H1 (cell line): ENCODE measurements at places on chromosomes 11 and 22.

- no peak for DNase-seq
- no peak overlapping the region for H3K4me3 ChIP-seq
- H3K4me1 ChIP-seq = peaks cover 10% of the 10 kb centered on the region
- H3K27me3 ChIP-seq = no peaks in the 10 kb centered on the region
Measured at GRCh38 chr22:44402196-44403111, 89.7 kb upstream of the SHISAL1 start.

DNA sequence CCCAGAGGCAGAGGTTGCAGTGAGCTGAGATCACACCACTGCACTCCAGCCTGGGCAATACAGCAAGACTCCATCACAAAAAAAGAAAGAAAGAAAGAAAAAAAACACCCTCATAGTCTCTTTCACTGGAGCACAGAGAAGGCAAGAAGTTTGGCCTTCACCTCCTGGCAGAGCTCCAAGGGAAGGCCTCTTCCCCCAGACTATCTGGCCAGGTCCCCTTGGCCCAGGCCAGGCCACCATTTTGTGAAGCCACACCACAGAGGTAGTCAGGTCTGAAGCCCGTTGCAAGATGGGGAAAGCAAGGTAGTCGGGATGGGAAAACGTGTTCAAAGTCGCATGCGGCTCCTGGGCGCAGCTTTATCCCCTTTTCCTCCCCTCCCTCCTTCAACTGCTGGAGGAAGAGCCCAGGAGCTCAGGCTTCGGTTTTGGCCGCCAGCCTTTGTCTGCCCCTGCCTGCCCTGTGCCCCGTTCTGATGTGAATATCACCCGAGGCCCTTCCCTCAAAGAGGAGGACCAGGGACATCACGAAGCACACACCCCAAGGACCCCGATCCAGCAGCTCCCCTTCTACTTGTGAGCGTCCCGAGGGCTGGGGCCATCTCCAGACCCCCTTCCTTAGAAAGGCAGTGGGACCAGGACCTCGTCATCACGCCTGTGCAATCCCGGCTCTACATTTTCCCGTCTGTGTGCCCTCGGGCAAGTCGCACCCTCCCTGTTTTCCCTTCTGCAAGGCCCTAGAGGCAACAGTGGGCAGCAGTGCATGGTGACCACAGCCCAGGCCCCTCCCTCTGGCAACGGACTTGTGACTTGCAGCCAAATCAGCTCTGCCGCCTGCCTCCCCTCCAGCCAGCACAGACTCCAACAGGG lies 17.7 kb downstream of the CABP7 start:
- no peak overlapping the region for H3K27ac ChIP-seq
- no peaks in the 10 kb centered on the region for H3K36me3 ChIP-seq
- H3K4me3 ChIP-seq = no peak overlapping the region

GRCh38 chr22:45511847-45512261 lies 9.2 kb downstream of the FBLN1 start:
- peaks cover 4% of the 10 kb centered on the region for H3K4me1 ChIP-seq
- H3K4me3 ChIP-seq = no peak overlapping the region
- H3K36me3 ChIP-seq = peaks cover 5% of the 10 kb centered on the region
- no peak for DNase-seq

GRCh38 chr11:2508793-2509192 lies 64.0 kb downstream of the KCNQ1 start:
- H3K27ac ChIP-seq = no peak overlapping the region
- peaks cover 3% of the 10 kb centered on the region for H3K27me3 ChIP-seq
- no peak for DNase-seq
- H3K4me1 ChIP-seq = no peaks in the 10 kb centered on the region
- H3K36me3 ChIP-seq = no peaks in the 10 kb centered on the region
- no peak overlapping the region for H3K4me3 ChIP-seq

DNA sequence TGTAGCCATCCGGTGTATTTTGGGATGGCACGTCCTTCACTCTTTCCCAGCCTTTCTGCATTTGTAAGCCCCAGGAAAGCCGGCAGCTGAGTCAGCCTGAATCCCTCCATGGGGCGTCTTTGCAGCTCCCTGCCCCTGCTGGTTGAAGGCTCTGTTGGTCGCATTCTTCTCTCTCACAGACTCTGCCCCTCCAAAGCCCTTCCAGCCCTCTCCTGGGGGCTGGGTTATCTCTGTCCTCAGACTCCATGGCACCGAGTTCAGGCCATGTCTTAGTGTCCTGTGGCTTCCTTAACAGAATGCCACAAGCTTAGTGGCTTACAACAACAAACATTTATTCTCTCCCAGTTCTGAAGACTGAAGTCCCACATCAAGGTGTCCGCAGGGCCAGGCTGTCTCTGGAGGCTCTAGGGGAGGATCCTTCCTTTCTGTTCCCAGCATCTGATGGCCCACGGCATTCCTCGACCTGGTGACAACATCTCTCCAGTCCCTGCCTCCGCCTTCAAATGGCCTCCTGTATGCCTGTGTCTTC lies 62.2 kb downstream of the BCR start:
- no peaks in the 10 kb centered on the region for H3K36me3 ChIP-seq
- peak overlapping the region; percentile 33 for H3K4me3 ChIP-seq
- peak; percentile 82 for DNase-seq
- H3K27me3 ChIP-seq = no peaks in the 10 kb centered on the region

- H3K4me1 ChIP-seq = peaks cover 12% of the 10 kb centered on the region
- no peak overlapping the region for H3K27ac ChIP-seq
- H3K4me3 ChIP-seq = no peak overlapping the region
- peaks cover 10% of the 10 kb centered on the region for H3K36me3 ChIP-seq
Measured at GRCh38 chr11:118639899-118640298, 32.5 kb downstream of the PHLDB1 start.

- no peak overlapping the region for H3K27ac ChIP-seq
- H3K4me3 ChIP-seq = no peak overlapping the region
- no peaks in the 10 kb centered on the region for H3K36me3 ChIP-seq
- DNase-seq = no peak
- H3K4me1 ChIP-seq = peaks cover 10% of the 10 kb centered on the region
Measured at GRCh38 chr22:29218758-29219408, 13.2 kb downstream of the EMID1 start.

DNA sequence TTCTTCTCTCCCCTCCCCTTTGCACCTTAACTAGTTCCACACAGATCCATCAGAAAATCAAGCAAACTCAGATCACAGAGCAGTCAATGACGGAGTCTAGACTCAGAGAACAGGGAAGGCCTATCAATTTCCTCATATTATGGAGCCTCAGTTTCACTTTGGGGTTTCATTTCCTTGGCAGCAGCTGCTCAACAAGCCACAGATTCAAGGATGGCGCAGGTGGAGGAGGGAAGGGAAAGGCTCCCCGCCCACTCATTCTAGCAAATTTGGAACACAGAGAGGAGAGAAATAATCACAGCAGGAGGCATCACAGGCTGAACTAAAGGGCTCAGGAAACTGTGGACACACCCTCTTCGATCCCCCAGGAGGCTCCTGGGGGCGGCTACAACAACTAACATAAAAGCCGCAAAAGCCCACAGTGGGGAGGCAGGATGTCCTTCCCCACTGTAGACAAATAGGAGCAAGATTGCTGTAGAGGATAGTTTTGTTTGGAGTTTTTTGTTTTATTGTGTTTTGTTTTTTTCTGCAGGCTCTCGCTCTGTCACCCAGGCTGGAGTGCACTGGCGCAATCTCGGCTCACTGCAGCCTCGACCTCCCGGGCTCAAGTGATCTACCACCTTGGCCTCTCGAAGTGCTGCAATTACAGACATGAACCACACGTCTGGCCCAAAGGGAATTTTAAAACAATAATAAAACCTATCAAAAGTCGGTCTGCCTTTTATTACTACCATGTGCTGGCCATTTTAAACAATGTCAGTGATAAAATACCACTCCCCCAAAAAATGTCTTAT lies 3.4 kb downstream of the PLAAT3 start:
- H3K4me3 ChIP-seq = no peak overlapping the region; the same call in 1 of the 2 replicates
- no peaks in the 10 kb centered on the region for H3K36me3 ChIP-seq
- peak; percentile 57 for DNase-seq
- H3K27ac ChIP-seq = no peak overlapping the region
- peaks cover 12% of the 10 kb centered on the region for H3K4me1 ChIP-seq

DNA sequence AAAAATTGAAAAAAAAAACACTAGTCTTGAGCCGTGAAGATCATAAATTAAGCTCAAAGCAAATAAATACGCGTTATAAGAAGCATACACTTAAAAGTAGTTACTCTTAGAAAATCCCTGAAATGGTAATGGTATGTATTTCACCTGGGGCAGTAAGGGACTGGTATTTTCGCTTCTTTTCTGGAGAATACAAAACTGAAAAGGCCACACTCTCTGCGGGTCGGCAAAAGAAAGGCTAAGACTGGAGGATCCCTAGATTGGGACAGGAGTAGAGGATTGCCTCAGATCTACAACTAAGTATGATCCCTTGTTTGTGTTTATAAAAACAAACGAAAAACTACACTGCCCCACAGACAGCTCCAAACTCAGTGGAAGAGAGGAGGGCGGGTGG lies 617 bp downstream of the TSG101 start:
- H3K4me3 ChIP-seq = peak overlapping the region; percentile 96
- H3K36me3 ChIP-seq = no peaks in the 10 kb centered on the region

GRCh38 chr22:40593460-40594273 lies 42.9 kb downstream of the MRTFA start:
- no peak overlapping the region for H3K27ac ChIP-seq
- no peaks in the 10 kb centered on the region for H3K27me3 ChIP-seq
- H3K4me1 ChIP-seq = peaks cover 3% of the 10 kb centered on the region
- DNase-seq = no peak
- no peak overlapping the region for H3K4me3 ChIP-seq
- H3K36me3 ChIP-seq = no peaks in the 10 kb centered on the region

DNA sequence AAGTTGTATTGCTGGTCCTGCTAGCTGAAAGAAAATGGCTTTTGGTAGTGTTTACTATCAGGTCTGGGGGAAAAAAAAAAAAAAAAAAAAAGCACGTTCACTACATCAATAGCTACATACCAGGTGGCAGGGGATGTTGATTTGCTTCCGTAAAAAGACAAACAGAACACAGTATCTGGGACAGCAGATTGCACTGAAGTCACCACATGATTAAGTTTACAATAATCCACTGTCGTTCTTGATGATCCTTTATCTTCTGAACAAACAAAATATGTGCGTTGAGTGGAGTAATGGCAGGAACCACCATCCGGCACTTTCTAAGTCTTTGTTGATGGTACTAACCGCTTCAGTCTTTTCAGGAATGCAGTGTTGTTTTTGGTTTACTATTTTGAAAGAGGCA lies 48.7 kb downstream of the DDX6 start:
- H3K27me3 ChIP-seq = no peaks in the 10 kb centered on the region
- H3K36me3 ChIP-seq = no peaks in the 10 kb centered on the region
- H3K27ac ChIP-seq = no peak overlapping the region
- H3K4me3 ChIP-seq = no peak overlapping the region
- peaks cover 5% of the 10 kb centered on the region; the same call in 1 of the 2 replicates for H3K4me1 ChIP-seq

DNA sequence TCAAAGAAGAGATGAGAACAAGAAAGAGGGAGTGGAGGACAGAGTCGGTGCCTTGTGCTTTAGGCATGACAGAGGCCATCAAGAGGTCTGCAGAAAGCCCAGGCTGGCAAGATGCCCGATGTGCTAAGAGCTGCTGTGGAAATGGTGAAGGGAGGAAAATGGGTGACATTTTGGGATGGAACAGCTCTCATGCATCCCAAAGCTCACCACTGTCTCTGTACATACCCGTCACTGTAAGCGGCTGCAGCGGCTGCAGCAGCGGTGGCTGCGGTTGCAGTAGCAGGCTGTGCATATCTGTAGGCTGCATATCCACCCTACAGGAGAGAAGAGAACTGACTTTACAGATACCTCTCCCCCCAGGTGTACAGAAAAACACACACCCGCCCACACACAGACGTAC lies 28.6 kb downstream of the APOL5 start:
- H3K36me3 ChIP-seq = no peaks in the 10 kb centered on the region
- peaks cover 11% of the 10 kb centered on the region for H3K4me1 ChIP-seq
- no peak for DNase-seq
- H3K27me3 ChIP-seq = no peaks in the 10 kb centered on the region
- no peak overlapping the region for H3K4me3 ChIP-seq

DNA sequence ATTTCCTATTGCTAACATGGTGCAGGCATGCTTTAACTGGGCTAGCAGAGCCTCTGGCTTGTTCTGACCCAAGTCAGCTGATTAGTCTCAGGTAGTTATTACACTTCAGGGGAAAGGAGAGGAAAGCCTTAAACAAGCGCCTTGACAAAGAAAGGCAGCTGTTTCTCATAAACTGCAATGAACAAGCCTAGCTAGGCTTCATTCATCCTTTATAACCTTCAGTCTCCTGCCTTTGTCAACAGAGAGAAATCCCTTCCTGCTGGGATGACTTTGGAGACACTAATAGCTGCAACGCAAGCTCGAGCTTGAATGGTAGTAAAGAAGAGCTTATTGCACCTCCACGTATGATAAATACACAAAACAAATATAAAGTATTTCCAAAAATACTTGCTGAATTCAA lies 68.4 kb downstream of the CCDC34 start:
- DNase-seq = no peak
- no peaks in the 10 kb centered on the region for H3K27me3 ChIP-seq
- H3K27ac ChIP-seq = no peak overlapping the region
- H3K36me3 ChIP-seq = no peaks in the 10 kb centered on the region

DNA sequence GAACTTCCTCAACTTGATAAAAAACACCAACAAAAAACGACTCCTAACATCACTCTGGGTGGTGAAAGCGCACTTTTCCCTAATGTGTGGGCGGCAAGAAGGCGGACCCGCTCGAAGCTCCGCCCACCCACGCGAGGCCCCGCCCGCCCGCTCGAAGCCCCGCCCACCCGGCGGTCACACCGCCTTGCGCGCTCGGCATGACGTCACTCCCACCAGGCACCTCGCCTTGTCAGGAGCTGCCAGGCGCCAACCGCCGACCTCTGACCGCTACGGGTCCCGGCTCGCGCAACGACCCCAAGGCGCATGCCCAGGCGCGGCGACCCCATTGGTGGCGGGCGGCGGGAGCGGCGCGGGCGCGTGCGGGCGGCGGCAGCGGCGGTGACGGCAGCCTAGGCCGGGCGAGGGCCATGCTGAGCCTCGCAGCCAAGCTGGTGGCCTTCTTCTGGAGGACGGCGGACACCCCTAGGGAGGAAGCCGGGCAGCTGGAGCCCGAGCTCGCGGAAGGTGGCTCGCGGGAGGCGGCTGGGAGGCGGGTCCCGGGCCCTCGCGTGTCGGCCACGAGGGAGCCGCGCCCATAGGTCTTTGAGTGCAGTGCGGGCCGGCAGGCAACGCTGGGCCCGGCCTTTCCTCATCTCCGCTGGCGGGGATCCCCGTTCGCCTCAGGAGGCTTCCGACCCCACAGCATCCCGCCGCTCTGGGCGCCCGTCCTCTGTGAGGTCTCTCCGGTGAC lies at the start of gene MOV10L1:
TSS of gene MOV10L1 (plus strand) at position 325 of the 730 bp plus-strand sequence. CDS start at position 408, 83 bp downstream.
- H3K4me1 ChIP-seq = peaks cover 3% of the 10 kb centered on the region
- no peak within 1 kb of the TSS for H3K4me3 ChIP-seq
- DNase-seq = no peak

DNA sequence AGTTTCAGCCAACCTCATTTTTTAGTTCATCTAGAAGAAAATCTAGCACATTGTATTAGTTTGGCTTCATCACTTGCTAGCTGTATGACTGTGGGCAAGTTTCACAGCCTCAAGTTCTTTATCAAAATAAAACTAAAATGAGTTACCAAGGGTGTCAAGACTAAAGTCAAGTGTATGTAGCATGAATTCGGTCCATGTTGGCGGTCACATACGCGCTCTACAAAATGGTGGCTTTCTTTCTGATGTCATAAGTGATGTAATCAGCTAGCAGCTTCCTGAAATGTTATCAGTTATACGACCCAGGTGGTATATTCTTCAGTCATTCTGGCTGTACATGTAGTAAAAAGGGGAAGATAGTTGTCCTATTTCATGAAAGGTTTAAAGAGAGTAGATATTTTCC lies 50.5 kb downstream of the POLD3 start:
- peaks cover 41% of the 10 kb centered on the region for H3K36me3 ChIP-seq
- H3K4me1 ChIP-seq = peaks cover 5% of the 10 kb centered on the region
- no peak for DNase-seq
- H3K27me3 ChIP-seq = no peaks in the 10 kb centered on the region
- no peak overlapping the region for H3K4me3 ChIP-seq
